ENCODE measurements at places on chromosomes 16 and 17.

DNA sequence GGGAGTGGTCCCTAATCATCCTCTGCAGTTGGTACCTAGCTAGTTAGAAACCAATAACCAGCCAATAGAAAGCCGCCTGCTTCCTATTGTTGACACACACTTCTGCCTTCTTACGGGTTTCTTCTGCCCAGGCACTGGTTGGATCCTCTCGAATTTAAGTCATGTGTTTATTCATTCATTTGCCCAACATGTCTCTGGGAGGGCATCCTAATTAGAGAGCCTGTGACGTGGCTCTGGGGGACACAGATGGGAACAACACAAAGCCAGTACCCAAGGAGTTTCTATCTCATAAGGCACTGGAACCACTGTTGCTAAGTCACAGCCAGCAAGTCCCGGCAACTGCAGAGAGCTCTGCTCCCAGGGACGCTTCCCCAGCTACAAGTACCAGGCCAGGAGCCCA is 300.7 kb upstream of the TNRC6C start:
- no peak for DNase-seq

DNA sequence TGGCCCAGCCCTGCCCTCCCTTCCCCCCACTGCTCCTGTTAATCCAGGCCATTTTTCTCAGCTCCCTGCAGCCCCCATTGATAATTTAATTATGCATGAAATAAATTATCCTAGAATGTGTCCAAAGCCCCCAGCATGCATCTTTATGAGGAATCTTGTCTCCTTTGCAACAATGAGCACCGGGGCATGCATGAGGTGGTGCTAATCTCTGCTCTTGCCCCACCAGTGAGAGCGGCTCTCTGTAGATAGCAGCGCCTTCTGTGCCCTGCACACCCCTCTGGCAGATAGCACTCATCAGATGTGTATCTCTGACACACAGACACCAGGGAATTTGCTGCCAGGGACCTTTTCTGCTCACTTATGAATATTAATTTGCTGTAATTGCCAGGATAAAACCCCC is 140.2 kb upstream of the CDC42EP4 start:
- DNase-seq = no peak

- DNase-seq = no peak
Measured at GRCh38 chr16:10921536-10922327, 20.5 kb downstream of the DEXI start.

GRCh38 chr17:67585077-67585602 is 132.6 kb upstream of the NOL11 start:
- no peak for DNase-seq

Measured in stimulated activated CD4-positive, alpha-beta T cell treated with anti-CD3 and anti-CD28 coated beads, TNF-alpha, amount 100 ng/mL, for 4 hours (primary cell).